ENCODE measurements at places on chromosomes 1 and 21. TPM values are rescaled to one million over a fixed set of nuclear protein-coding genes. Genes with fewer than 3 reads are reported as not detected.

DNA sequence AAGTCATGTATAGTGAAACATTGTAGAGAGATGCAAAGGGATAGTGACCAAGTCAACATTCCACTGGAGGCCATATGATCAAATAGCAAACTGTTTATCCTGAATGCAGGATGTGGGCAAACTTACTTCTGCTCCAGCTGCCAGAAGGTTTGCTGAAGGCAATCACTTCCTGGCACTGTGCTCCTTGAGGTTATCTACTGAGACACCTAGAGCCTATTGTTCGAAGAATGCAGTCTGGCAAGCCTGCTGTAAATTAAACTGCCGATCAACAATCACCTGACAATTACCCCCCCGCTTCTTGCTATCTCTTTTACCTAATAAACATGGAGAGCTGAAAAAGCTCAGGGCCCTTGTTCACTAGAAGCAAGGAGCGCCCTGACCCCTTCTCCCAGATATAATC lies 139.4 kb upstream of the B3GALT2 start:
- DNase-seq = no peak
- peaks cover 3% of the 10 kb centered on the region for H3K27me3 ChIP-seq
- H3K36me3 ChIP-seq = peaks cover 2% of the 10 kb centered on the region
- H3K4me3 ChIP-seq = no peak overlapping the region

GRCh38 chr21:36478207-36478701 lies 1.7 kb downstream of the CLDN14 start:
- H3K4me1 ChIP-seq = no peaks in the 10 kb centered on the region
- H3K36me3 ChIP-seq = no peaks in the 10 kb centered on the region
- DNase-seq = no peak
- H3K27ac ChIP-seq = no peak overlapping the region
- peaks cover 3% of the 10 kb centered on the region for H3K27me3 ChIP-seq
- no peak overlapping the region for H3K4me3 ChIP-seq

- H3K27ac ChIP-seq = peak overlapping the region; percentile 95
- peaks cover 18% of the 10 kb centered on the region for H3K36me3 ChIP-seq
Observed at GRCh38 chr1:235009561-235010306, 118.9 kb downstream of the TOMM20 start.

DNA sequence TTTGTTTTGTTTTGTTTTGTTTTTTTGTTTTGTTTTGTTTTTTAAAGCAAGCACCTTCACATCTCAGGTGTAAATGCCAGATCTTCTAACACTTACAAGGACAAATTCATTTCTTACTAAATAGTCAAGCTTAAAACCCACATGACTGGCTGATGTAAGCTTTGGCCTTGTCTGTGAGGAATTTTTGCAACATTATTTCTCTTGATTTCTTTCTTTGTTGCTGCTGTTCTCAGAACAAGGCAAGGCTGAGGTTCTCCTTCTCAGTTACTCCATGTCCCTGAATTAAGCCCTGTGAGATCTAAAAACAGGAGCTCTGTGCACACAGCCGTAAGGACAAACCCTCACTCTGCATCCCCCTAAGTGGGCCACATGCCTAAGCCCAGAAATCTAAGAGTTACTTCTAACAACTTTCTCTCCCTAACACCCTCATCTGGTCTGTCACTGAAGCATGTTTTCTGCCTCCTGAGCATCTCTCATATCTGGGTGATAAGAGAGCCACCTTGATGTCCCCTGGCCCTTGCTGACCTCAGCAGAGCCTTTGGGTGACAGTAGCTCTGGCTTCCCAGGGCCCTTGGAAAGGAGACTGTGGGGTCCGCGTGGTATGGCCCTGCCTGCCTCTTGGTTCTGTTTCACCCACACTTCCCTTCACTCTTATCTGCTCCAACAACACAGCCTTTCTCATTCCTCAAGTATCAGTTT lies 81.2 kb upstream of the HOOK1 start:
- peaks cover 27% of the 10 kb centered on the region for H3K4me1 ChIP-seq
- DNase-seq = no peak
- H3K27ac ChIP-seq = no peak overlapping the region
- H3K4me3 ChIP-seq = no peak overlapping the region
- H3K27me3 ChIP-seq = no peaks in the 10 kb centered on the region

GRCh38 chr1:154725865-154726264 lies 117.9 kb upstream of the ADAR start:
- no peak for DNase-seq
- H3K4me3 ChIP-seq = no peak overlapping the region
- H3K27me3 ChIP-seq = no peaks in the 10 kb centered on the region
- peaks cover 1% of the 10 kb centered on the region for H3K36me3 ChIP-seq

DNA sequence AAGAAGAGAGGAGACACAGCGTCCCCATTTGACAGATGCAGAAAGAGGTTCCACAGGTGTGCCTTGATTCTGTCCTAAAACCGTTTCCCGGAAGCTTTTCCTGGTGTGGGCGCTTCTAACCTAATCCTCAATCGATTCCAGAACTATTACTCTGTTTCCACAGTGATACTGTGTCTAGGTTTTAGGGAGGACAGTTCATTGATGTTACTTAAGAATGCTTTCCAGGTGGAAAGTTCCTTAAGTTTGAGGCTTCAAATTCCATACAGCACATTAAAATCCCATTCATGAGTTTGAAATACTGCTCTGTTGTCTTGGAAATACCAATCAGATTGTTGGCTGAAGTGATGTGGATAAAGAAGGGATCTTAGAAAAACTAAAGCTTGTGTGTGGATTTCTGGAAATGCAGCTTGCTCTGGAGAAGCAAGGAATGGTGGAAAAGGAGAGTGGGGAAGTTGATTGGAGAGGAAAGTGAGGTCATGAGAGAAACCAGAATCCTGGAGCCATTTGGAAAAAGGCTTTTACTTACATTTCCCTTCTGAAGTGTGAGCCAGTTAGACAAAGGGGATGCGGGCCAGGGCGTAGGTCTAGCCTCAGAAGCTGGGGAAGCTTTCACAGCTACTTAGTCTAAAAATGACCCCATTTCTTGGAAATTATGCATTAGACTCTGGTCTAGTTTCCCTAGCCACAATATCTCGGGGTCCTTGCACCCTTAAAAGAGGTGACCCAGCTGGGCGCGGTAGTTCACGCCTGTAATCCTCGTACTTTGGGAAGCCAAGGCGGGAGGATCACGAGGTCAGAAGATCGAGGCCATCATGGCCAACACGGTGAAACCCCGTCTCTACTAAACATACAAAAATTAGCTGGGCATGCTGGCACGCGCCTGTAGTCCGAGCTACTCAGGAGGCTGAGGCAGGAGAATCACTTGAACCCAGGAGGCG lies 6.7 kb downstream of the ELF3 start:
- no peaks in the 10 kb centered on the region for H3K36me3 ChIP-seq
- H3K4me3 ChIP-seq = no peak overlapping the region
- no peak for DNase-seq
- no peaks in the 10 kb centered on the region for H3K4me1 ChIP-seq

DNA sequence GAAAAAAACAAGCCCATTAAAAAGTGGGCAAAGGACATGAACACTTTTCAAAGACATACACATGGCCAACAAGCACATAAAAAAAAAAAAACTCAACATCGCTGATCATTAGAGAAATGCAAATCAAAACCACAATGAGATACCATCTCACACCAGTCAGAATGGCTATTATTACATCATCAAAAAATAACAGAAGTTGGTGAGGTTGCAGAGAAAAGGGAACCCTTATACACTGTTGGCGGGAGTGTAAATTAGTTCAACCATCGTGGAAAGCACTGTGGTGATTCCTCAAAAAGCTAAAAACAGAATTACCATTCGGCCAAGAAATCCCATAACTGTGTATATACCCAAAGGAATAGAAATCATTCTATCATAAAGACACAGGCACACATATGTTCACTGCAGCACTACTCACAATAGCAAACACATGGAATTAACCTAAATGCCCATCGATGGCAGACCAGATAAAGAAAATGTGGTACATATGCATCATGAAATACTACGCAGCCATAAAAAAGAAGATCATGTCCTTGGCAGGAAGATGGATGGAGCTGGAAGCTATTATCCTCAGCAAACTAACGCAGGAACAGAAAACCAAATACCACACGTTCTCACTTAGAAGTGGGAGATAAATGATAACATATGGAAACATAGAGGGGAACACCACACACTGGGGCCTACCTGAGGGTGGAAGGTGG lies 70.1 kb downstream of the INTS7 start:
- no peaks in the 10 kb centered on the region for H3K27me3 ChIP-seq
- H3K27ac ChIP-seq = no peak overlapping the region
- DNase-seq = no peak

DNA sequence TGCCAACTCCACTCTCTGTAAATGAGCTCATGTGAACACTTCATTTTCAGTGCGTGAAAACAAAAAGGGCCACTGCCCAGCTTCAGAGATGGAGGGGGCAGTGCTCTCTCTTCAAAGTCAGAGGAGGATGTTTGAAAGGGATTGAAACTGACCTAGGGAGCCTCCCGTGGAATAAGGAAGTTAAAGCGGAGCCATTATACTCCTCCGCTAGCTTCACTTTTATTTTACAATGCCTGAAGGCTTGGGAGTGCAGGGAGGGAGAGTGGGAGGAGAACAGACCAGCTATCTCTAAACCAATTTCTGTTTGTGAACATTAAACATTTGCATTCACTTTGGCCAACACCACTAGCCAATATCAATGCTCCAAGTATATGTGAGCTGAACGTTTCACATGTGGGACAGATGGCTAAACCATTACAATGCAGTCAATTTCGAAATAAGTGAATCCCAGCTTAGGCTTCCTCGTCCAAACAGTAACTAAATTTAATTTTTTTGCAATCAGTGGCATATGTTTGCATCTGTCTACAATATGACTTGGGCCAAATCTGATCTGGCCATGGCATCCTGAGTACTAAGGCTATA lies 126.9 kb downstream of the ESRRG start:
- H3K4me1 ChIP-seq = peaks cover 2% of the 10 kb centered on the region
- no peaks in the 10 kb centered on the region for H3K36me3 ChIP-seq
- H3K27me3 ChIP-seq = no peaks in the 10 kb centered on the region
- H3K4me3 ChIP-seq = no peak overlapping the region
- no peak overlapping the region for H3K27ac ChIP-seq
- DNase-seq = no peak

GRCh38 chr1:53413175-53414001 lies 45.8 kb upstream of the DMRTB1 start:
- H3K27ac ChIP-seq = peak overlapping the region; percentile 95
- DNase-seq = peak; percentile 73
- H3K4me1 ChIP-seq = peaks cover 86% of the 10 kb centered on the region
- peak overlapping the region; percentile 68 for H3K4me3 ChIP-seq
- no peaks in the 10 kb centered on the region for H3K27me3 ChIP-seq
- peaks cover 3% of the 10 kb centered on the region for H3K36me3 ChIP-seq

GRCh38 chr21:28937737-28938136 lies 54.9 kb downstream of the LTN1 start:
- no peaks in the 10 kb centered on the region for H3K27me3 ChIP-seq
- DNase-seq = no peak
- peaks cover 42% of the 10 kb centered on the region for H3K36me3 ChIP-seq
- no peaks in the 10 kb centered on the region for H3K4me1 ChIP-seq
- H3K4me3 ChIP-seq = no peak overlapping the region
- H3K27ac ChIP-seq = no peak overlapping the region

DNA sequence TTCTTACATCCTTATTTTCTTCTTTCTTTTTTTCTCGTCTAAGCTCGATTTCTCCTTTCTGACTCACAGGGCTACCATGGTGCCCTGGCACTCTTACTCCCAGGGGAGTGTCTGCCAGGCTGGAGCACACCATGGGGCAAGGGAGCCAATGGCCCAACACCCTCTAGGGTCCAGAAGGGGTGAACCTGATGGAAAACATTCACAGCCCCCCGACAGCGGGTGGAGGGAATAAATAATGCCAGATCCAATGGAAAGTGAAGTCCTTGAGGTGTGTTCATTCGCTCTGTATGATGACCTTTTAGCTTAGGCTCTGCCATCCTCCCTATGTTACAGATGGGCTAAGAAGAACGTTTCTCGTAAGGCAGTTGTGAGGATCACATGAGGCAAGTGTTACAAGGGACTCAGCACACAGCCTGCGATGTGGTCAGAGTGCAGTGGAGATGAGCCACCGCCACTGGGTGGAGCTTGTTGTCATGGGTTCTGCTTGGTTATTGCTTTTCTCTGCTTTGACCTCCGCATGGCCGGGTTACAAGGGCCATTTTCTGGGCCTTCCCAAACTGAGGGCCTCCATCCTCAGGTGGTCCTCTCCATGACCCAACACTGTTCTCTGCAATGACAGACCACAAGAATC lies 3.5 kb upstream of the FCMR start:
- no peaks in the 10 kb centered on the region for H3K27me3 ChIP-seq
- no peak overlapping the region for H3K27ac ChIP-seq
- H3K4me3 ChIP-seq = no peak overlapping the region
- peaks cover 13% of the 10 kb centered on the region for H3K4me1 ChIP-seq

DNA sequence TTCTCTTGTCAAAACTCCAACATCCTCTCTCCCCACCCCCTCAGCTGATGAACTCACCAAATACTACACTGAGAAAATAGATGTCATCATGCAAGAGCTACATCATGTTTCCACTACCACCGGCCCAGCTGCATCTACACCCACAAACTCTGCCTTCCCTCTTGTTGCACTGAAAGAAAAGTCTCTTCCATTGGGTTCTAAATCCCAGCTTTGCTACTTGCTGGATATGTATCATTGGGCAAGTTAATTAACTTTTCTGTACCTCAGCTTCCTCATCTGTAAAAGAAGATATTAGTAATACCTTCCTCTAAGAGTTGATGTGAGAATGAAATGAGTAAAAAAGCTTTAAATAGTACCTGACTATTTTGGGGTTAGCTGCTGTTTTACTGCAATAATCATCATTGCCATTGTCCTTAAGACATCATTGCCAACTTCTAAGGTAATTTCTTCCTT lies 108.6 kb downstream of the OLFML2B start:
- no peak overlapping the region for H3K27ac ChIP-seq
- no peak overlapping the region for H3K4me3 ChIP-seq
- H3K27me3 ChIP-seq = no peaks in the 10 kb centered on the region
- H3K36me3 ChIP-seq = peaks cover 12% of the 10 kb centered on the region
- H3K4me1 ChIP-seq = peaks cover 16% of the 10 kb centered on the region

DNA sequence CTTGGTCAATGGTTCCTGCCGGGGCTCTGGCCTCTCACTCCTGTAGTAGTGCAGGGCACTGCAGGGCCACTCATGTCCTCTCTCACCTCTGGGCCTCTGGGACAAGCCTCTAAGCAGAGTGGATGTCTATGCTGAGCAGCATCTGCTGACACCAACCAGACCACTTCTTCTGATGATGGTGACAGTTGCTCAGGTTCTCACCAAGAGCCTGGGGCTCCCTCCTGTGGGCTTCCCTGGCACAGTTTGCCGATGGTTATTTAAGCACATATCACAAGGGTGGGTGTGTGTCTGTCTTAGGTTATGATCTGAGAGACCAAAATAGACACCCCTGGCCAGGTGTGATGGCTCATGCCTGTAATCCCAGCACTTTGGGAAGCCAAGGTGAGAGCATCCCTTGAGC lies 17.4 kb upstream of the GPR137B start:
- H3K36me3 ChIP-seq = no peaks in the 10 kb centered on the region
- peaks cover 23% of the 10 kb centered on the region for H3K4me1 ChIP-seq
- H3K4me3 ChIP-seq = no peak overlapping the region
- peaks cover 18% of the 10 kb centered on the region for H3K27me3 ChIP-seq
- no peak for DNase-seq

Gene PINK1
- 3.3 TPM for total RNA-seq

Gene HLX
- 5.1 TPM for total RNA-seq

Gene LCA5L
- total RNA-seq = not detected

Gene MYOG
- not detected for total RNA-seq

Gene IFNGR2
- total RNA-seq = 3.7 TPM

Gene ITLN2
- not detected for total RNA-seq
